Thymus (tissue), 14 donors: ENCODE measurements at places on chromosomes 2 and 18. TPM values are rescaled to one million over a fixed set of nuclear protein-coding genes. Genes with fewer than 3 reads are reported as not detected.

DNA sequence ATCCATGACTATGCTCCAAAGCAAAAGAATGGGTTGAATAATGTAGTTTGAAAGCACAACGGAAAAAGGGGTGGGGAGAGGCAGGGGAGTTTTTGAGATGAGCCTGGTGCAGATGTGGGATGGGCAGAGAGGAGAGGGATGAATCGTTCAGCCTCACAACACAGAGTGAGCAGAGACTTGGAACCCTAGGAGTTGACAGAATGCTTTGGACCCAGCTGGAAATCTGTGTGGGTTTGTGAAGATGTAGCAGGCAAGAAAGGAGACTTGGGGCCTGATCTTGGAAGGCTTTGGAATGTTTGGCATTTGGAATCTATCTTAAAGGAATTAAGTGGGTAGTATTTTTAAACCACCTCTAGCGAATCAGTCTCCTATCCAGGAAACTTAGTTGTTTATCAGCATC is 66.0 kb upstream of the KCTD1 start:
- no peaks in the 10 kb centered on the region for H3K27me3 ChIP-seq
- no peak overlapping the region for H3K27ac ChIP-seq
- H3K36me3 ChIP-seq = no peaks in the 10 kb centered on the region
- no peaks in the 10 kb centered on the region for H3K4me1 ChIP-seq

GRCh38 chr2:24205131-24205530 is 30.3 kb downstream of the FAM228A start:
- no peaks in the 10 kb centered on the region for H3K27me3 ChIP-seq
- DNase-seq = no peak
- peaks cover 54% of the 10 kb centered on the region for H3K36me3 ChIP-seq
- no peaks in the 10 kb centered on the region for H3K4me1 ChIP-seq
- no peak overlapping the region for H3K27ac ChIP-seq
- H3K4me3 ChIP-seq = no peak overlapping the region

GRCh38 chr18:70489986-70490933 is 201.4 kb downstream of the SOCS6 start:
- no peaks in the 10 kb centered on the region for H3K27me3 ChIP-seq
- DNase-seq = peak; percentile 18
- H3K36me3 ChIP-seq = no peaks in the 10 kb centered on the region
- no peak overlapping the region for H3K4me3 ChIP-seq
- H3K27ac ChIP-seq = no peak overlapping the region
- no peaks in the 10 kb centered on the region for H3K4me1 ChIP-seq

DNA sequence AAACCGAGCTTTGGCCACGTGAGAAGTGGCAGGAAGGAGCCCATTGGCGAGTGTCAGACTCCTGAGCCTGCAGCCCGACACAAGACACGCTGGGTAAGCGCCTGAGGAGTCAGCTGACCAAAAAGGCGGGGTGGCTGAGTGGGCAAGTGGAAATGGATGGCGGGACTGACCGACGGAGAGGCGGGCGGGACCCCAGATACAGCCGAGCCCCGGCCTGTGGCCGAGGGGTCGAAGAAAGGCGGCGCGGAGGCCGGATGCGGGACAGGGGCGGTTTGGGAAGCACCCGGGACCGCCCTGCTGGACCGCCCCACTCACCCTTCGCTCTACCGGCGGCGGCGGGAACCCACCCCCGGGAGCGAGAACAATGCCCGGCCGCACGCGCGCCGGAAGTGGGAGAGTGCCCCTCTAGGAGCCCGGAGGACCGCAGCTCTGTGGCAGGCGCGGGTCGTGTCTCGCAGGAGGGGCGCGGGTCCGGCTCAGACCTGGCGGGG is 22.8 kb downstream of the ZSCAN30 start:
- H3K27me3 ChIP-seq = no peaks in the 10 kb centered on the region
- H3K4me3 ChIP-seq = peak overlapping the region; percentile 77
- H3K36me3 ChIP-seq = peaks cover 14% of the 10 kb centered on the region
- DNase-seq = peak; percentile 80
- peak overlapping the region; percentile 84 for H3K27ac ChIP-seq

GRCh38 chr18:3713166-3713565 is 263.2 kb downstream of the TGIF1 start:
- peaks cover 87% of the 10 kb centered on the region for H3K4me1 ChIP-seq
- H3K4me3 ChIP-seq = no peak overlapping the region
- DNase-seq = no peak
- H3K27ac ChIP-seq = no peak overlapping the region
- H3K36me3 ChIP-seq = no peaks in the 10 kb centered on the region

- DNase-seq = no peak
- no peaks in the 10 kb centered on the region for H3K4me1 ChIP-seq
- no peaks in the 10 kb centered on the region for H3K36me3 ChIP-seq
- no peak overlapping the region for H3K27ac ChIP-seq
- H3K4me3 ChIP-seq = no peak overlapping the region
These were observed 950.6 kb downstream of the DCDC2C start for GRCh38 chr2:4653991-4654390.

DNA sequence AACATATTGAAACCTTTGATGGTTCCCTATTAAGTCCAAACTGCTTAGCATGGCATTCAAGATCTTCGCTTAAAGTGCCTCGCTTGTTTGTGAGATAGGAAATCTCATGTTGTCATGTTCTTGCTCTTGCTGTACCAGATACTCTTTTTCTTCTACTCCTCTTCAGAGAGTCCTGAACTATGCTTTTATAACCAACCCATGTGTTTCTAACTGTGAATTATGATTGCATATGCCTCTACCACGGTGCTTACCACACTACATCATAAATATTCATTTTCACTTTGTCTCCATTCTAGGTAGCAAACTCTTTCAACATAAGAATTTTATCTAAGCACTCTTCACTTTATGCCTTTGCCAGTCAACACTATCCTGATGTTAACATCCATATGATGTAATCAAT is 23.6 kb downstream of the STAT4 start:
- H3K27me3 ChIP-seq = no peaks in the 10 kb centered on the region
- H3K36me3 ChIP-seq = no peaks in the 10 kb centered on the region
- H3K4me3 ChIP-seq = no peak overlapping the region
- DNase-seq = no peak

- H3K4me3 ChIP-seq = no peak overlapping the region
- no peak overlapping the region for H3K27ac ChIP-seq
- peaks cover 6% of the 10 kb centered on the region for H3K4me1 ChIP-seq
- H3K36me3 ChIP-seq = no peaks in the 10 kb centered on the region
- DNase-seq = no peak
These were observed 1.1 kb downstream of the DIPK1C start for GRCh38 chr18:74456017-74456348.

GRCh38 chr2:240153418-240153817 is 13.0 kb upstream of the OTOS start:
- H3K36me3 ChIP-seq = no peaks in the 10 kb centered on the region
- H3K27ac ChIP-seq = no peak overlapping the region
- no peaks in the 10 kb centered on the region for H3K27me3 ChIP-seq
- H3K4me3 ChIP-seq = no peak overlapping the region
- no peak for DNase-seq

DNA sequence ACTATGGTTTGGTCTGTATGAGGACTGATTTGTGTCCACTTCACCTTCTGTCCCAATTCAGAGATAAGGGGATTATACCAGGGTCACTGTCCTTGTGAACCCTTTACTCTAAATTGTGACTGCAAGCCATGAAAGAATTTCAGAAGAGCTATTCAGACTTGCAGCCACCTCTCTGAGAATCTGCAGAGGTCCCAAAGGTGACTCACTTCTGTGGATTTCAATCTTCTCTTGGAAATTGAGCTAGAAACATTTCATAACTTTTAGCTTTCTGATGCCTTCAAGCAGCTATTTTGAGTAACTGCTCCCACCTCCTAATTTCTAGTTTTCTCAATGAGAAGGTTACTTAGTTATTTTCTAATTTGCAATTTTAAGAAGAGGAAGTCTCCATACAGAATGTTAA is 1242.4 kb upstream of the ACVR2A start:
- no peaks in the 10 kb centered on the region for H3K4me1 ChIP-seq
- H3K4me3 ChIP-seq = no peak overlapping the region
- H3K27ac ChIP-seq = no peak overlapping the region
- no peaks in the 10 kb centered on the region for H3K36me3 ChIP-seq
- H3K27me3 ChIP-seq = no peaks in the 10 kb centered on the region
- DNase-seq = no peak

DNA sequence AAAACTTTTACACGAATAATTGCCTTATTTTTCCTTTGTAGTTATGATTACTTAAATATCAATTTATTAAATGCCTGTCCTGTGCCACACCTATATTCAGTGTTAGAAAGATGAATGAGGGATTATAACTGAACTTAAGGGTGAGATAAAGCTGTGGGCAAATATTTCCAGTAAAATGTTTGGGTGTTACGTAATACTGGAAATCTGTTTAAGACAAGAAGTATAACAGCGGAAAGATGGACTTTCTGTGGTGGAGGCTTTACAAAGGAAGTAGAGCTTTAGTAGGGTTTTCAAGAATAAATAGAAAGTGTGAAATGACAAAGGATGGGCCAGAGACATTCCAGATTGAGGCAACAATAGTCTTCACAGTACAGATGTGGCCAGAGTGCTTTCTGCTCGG is 927.0 kb downstream of the DPP10 start:
- H3K36me3 ChIP-seq = no peaks in the 10 kb centered on the region
- no peak overlapping the region for H3K4me3 ChIP-seq
- H3K27ac ChIP-seq = no peak overlapping the region
- no peaks in the 10 kb centered on the region for H3K4me1 ChIP-seq
- DNase-seq = no peak

DNA sequence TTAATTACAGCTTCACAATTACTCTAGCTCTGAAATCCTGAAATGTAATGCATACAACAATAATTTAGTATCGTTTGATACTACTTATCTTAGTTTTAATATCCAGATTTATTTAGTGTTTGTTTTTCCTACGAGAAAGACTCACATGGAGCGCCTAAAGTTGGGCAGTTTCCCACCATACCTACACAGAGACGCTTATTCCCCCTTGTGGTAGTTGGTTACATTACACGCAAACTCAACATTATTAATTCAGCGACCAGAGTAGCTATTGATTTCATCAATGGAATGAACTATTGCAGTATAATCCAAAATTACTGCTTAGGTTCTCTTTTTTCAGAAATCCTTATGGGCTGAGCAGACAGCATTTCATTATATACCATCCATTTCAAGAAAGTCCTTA is 164.0 kb upstream of the REG3G start:
- no peak overlapping the region for H3K27ac ChIP-seq
- H3K27me3 ChIP-seq = no peaks in the 10 kb centered on the region
- DNase-seq = no peak
- H3K36me3 ChIP-seq = no peaks in the 10 kb centered on the region
- H3K4me1 ChIP-seq = no peaks in the 10 kb centered on the region
- H3K4me3 ChIP-seq = no peak overlapping the region

DNA sequence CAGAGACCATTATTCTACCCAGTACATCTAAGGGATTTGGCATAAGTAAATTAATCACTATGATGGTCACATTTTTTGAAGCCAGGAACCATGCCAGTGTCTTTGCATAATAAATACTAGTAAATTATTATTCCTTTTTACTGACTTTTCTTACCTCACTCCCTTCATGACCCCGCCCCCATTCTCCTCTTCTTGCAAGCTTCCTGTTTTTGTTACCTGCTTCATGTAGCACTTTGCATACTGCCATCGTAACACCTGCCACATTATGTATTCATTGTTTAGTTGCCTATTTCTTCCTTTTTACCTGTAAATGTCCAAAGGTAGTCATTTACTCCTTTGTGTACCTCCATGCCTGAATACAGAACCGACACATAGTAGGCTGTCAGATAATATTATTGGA is 309.5 kb downstream of the KIAA1328 start:
- H3K4me3 ChIP-seq = no peak overlapping the region
- no peaks in the 10 kb centered on the region for H3K27me3 ChIP-seq

GRCh38 chr2:15050483-15050882 is 418.0 kb downstream of the LRATD1 start:
- H3K4me3 ChIP-seq = no peak overlapping the region
- H3K36me3 ChIP-seq = no peaks in the 10 kb centered on the region
- H3K27me3 ChIP-seq = no peaks in the 10 kb centered on the region
- no peaks in the 10 kb centered on the region for H3K4me1 ChIP-seq

DNA sequence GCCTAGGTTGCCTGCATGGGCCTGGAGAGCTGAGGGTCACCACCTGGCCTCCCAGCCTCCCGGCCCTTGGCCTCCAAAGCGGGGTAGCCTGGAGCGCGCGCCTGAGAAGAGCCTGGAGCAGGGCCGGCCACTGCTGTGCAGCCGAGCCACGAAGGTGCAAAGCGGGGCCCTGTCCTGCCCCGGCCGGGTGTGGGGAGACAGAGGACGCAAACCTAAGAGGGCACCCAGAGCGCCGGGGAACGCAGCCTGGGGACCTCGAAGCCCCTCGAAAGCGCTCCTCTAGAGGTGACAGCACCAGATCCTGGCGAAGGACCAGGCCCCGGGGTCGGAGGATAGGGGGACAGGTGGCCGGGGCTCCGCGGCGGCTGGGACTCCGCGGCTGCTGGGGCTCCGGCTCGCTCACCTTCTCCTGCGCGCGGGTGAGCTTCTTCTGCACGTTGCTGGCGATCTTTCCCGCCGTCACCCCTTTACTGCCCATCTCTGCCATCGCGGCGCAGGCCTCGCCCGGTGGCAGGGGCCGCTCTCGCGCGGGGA is 430 bp downstream of the BIN1 start:
- H3K4me1 ChIP-seq = peaks cover 19% of the 10 kb centered on the region
- peaks cover 31% of the 10 kb centered on the region for H3K27me3 ChIP-seq
- H3K36me3 ChIP-seq = no peaks in the 10 kb centered on the region
- peak overlapping the region; percentile 40 for H3K4me3 ChIP-seq
- DNase-seq = no peak

DNA sequence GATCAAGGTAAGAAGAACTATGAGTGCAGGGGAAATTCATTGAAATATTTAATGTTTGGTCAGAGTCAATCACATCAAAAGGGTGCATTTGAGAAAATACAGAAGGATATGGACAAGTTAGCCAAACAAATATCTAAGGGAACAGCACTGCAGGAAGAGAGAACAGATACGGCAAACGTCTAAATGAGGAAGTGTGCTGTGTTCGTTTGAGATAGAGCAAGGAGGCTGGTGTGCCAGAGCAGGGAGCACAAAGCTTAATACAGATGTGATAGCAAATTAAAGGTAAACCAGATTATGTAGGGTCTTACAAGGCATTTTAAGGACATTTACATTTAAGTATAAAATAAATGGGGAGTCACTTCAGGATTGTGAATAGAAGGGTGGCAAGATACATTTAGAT is 241.3 kb upstream of the ZNF804A start:
- no peak overlapping the region for H3K4me3 ChIP-seq
- no peak overlapping the region for H3K27ac ChIP-seq
- no peaks in the 10 kb centered on the region for H3K27me3 ChIP-seq

DNA sequence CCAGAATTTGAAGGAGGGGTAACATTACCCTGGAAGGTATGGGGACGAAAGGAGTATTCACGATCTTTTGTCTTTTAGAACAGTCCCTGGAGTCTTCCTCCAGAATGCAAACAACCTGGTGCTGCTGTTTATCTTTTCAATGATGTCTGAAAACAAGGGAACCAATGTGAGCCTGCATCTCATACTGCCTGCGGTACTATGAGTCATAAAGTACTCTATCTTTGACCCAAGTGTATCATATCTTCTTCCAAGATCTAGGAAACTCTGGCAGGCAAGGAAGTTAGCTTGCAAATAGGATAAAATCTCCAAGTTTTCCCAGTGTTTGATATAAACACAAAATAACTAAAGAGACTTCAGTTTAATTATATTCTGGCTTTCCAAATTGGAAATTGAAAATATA is 968.5 kb downstream of the LRP1B start:
- H3K36me3 ChIP-seq = no peaks in the 10 kb centered on the region
- H3K27ac ChIP-seq = no peak overlapping the region
- H3K4me1 ChIP-seq = no peaks in the 10 kb centered on the region

The CDK5R2 gene
- total RNA-seq = not detected

The DQX1 gene
- total RNA-seq = 0.14 TPM

The LIPG gene
- total RNA-seq = 4.2 TPM

The ZNF892 gene
- 5.3 TPM for total RNA-seq

The VIT gene
- 0.19 TPM for total RNA-seq

The CCDC148 gene
- total RNA-seq = 1.1 TPM

The CCDC178 gene
- total RNA-seq = 0.24 TPM
